Fibroblast of skin of back (primary cell): ENCODE measurements at places on chromosomes 4 and X.
A peak's percentile ranks its signal among the peaks of the same experiment; 100 is the strongest.

DNA sequence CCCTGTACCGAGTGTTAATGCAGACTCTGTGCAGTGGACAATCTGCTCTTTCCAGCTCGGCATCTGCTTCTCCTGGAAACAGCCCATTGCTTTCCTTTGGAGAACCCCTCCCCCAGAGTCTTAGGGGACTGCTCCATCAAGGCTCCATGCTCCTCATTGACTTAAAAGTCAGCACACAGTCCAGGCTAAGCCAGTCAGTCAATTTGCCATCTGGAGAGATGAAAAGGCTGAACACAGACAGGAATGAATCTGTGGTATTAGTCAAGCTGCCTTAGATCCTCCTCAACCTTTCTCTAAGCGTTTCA, 20.3 kb downstream of the ATP8A1 start:
- no peak for DNase-seq

DNA sequence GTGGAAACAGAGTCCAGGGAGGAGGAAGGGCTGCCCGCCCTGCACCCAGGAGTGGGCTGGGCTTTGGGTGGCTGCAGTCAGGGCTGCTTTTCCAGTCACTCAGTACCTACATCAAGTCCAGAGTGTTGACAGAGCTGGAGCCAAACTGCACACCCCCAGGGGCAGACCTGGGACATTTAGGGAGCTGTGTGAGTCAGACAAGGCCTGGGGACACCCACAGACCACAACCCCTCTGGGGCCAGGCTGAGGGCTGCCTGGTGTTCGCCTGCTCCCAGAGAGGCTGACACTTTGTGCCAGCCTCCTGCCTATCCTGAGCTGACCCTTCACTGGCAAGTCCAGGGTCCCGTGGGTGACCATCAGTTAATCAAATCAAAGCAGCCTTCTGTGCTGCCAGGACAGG, 240.0 kb downstream of the BCOR start:
- DNase-seq = no peak

GRCh38 chr4:82621251-82621650, 59.5 kb upstream of the TMEM150C start:
- DNase-seq = no peak

DNA sequence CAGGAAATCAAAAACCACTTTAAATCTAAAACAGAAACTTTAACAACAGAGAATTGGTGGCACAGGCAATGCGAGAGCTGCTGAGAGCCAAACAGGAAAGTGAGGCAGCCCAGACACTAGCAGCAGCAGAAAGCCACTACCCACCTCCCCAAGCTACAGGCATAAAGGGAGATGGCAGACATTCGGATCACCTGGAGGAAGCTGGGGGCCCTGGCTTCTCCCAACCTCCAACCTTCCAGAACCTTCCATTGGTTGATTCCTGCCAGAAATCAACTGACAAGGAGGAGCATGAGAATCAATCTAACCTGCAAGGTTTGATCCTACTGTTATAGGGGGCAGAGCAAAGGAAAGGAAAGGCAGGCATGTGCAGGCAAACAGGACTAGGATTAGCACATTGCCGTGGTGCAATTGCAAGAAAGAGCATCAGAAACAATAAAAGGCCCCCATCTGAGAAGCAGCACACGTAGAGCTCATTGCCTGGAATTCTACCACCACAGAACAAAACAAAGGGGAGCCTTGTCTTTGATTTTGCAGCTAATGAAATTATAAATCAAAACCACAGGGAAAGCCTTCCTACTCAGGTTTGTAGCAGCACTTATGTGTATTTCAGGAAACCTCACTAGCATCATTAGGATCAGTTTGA, 427.3 kb upstream of the RASGEF1B start:
- DNase-seq = no peak

DNA sequence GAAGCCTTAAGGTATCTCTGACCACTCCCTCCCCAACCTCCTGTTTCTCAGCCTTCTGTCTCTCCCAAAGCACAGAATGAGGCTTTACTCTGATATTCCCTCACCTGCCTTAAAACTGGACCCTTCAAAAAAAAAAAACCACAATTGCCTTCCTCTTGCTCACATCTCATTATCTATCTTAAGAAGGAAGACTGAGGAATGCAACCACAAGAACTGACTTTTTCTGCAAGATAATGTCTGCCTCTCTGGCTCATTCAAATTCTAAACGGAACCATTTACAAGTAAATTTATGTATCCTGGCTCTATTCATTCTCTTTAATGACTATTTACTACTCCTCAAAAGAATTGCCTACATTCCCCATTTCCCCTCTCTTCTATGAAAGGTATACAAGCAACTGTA, 545.5 kb upstream of the HTR2C start:
- DNase-seq = no peak

DNA sequence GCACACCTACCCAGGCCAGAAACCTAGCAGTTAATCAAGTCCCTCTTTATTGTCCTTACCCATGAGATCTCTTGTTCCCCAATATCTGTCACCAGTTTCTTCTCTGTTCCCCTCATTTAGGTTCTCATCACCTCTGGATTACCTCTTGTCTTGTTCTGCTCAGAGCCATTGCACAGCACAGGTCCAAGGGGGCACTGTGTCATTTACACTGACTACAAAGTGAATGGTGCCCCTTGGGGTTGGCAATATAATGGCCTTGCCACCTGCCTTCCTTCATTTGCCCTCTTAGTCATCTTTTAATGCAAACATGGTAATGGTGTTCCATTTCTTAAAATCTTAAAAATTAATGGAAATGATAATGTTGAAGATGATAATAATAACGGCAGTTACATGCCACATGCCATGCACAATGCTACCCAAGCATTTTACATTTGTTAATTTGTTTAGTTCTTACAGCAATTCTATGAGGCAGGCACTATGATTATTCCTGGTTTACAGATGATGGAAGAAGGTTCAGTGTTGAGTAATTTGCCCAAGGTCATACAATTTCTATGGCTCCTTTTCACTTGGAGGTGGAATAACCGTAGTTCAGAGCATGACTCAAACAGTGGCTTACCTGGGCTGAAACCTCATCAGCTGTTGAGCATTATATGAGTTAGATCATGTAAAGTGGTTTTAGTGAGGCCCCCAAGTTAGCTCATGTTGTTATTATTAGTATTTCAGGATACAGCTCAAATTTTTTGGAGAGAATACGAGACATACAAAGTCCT, 117.9 kb downstream of the RASL11B start:
- no peak for DNase-seq

DNA sequence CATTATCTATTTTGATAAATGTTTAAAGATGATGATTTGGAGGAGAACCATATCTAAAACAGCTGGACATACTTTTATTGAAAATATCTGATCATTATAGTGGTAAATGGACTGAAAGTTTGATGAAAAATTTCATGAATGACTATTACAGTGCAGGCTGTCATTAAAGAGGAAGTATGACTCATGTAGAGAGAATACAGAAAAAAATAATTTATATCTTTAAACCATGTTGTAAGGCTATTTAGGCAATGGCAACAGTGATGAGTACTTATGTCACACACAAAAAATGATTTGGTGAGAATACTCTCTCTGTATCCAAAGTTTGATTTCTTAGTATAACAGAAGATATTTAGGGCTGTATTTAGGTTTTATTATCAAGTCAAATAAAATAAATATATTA, 3.9 kb upstream of the GLRB start:
- peak; percentile 68 for DNase-seq
